Bladder microvascular endothelial cell (primary cell): ENCODE measurements at places on chromosomes 16 and 17. TPM values are rescaled to one million over a fixed set of nuclear protein-coding genes. Genes with fewer than 3 reads are reported as not detected.

CIAO3 gene
- total RNA-seq: 30.4 and 38.2 TPM in 2 replicates

NME1 gene
- 129 and 131 TPM in 2 replicates for total RNA-seq

RND2 gene
- total RNA-seq: 0.16 and 0.19 TPM in 2 replicates

CSF3 gene
- total RNA-seq: 0.19 and 0.97 TPM in 2 replicates

MPP3 gene
- total RNA-seq: 3.4 and 6.3 TPM in 2 replicates

ULK2 gene
- total RNA-seq: 21.0 and 26.7 TPM in 2 replicates

CREBBP gene
- total RNA-seq: 14.4 and 30.8 TPM in 2 replicates

ZSCAN10 gene
- not detected in 2 replicates for total RNA-seq
